ENCODE measurements at places on chromosomes 2 and 18.

- DNase-seq: no peak
Measured at GRCh38 chr2:118642501-118642900, 204.9 kb downstream of the EN1 start.

- DNase-seq: no peak
Measured at GRCh38 chr2:727071-727470, 49.9 kb upstream of the TMEM18 start.

DNA sequence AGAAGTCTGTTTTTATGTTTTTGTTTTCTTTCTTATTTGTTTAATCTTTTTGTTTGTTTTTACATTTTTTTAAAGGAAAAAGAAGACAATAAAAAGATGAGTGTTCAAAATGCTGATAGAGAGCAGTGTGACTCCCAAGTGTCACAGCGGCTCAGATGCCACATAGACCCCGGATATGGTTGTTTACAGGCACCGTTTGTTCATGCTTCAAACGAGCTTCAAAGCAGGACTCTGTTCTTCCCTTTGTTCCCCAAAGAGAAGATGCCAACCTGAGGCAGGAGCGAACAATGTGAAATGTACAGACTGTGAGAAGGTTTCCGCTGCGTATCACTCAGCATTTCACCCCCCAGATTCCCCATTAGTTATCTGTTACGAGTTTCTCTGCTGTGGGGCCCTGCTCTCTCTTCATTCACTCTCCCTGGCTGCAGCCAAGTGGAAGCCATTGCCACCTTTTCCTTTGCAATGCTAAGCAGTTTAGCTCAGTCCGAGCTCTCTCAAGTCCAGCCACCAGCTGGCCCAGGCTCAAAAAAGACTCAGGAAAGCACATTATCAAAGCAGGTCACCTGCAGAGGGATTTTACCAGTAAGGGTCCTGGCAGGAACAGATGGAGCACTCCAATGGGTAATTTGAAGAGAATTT lies 36.4 kb upstream of the PHLPP1 start:
- no peak for DNase-seq

GRCh38 chr2:226835420-226835795 lies 446 bp upstream of the RHBDD1 start:
- DNase-seq: peak; percentile 5

DNA sequence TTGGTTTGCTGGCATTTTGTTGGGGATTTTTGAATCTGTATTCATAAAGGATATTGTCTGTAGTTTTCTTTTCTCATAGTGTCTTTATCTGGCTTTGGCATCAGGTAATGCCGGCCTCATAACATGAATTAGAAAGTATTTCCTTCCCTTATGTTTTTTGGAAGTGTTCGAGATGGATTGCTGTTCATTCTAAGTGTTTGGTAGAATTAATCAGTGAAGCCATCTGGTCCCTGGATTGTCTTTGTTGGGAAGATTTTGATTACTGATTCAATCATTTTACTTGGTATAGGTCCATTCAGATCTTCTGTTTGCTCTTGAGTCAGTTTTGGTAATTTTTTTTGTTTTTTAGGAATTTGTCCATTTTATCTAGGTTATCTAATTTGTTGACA lies 22.3 kb downstream of the KIAA1328 start:
- no peak for DNase-seq

DNA sequence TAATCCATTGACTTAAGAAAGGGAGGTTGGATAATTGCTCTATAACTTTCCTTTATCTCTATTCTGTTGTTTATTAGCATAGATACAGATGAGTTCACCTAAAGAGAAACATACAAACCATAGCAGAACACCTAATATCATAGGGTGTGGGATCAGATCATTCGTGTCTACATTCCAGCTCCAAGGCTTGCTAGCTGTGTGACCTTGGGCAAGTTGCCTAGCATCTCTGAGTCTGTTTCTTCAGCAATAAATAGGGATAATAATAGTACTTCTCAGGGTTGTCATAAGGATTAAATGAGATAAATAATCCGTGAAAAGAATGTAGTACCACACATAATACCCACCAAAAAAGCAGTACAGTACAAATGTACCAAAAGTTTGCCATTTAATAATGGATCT lies 126.2 kb downstream of the PLB1 start:
- no peak for DNase-seq

DNA sequence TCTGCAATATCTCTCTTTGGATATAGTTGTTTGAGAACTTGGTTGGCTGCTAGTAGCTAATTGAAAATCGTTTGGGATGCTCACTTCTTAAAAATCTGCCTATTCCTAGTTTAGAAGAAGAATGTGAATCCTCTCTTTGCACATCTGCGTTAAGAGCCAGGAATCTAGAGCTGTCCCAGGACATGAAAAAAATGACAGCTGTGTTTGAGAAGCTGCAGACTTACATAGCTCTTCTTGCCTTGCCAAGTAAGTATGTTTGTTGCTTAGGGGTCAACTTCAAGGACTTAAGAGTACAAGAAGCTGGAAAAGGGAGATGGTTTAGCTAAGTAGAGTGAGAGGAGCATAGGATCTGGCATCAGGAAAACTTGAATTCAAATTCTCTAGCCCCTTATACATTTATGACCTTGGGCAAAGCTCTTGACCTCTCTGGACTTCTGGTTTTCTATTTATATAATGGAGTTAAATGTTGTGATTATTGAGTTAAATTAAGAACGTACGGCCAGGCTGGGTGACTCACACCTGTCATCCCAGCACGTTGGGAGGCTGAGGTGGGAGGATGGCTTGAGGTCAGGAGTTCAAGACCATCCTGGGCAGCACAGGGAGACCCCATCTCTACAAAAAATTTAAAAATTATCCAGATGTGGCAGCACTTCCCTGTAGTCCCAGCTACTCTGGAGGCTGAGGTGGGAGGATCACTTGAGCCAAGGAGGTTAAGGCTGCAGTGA lies 55.2 kb upstream of the STON1 start:
- no peak for DNase-seq

- DNase-seq: no peak
Measured at GRCh38 chr2:41079011-41079410, 627.1 kb upstream of the SLC8A1 start.

- no peak for DNase-seq
Measured at GRCh38 chr2:42984081-42984480, 191.7 kb upstream of the HAAO start.

- DNase-seq: no peak
Measured at GRCh38 chr2:194735837-194736542, 921.0 kb upstream of the SLC39A10 start.

DNA sequence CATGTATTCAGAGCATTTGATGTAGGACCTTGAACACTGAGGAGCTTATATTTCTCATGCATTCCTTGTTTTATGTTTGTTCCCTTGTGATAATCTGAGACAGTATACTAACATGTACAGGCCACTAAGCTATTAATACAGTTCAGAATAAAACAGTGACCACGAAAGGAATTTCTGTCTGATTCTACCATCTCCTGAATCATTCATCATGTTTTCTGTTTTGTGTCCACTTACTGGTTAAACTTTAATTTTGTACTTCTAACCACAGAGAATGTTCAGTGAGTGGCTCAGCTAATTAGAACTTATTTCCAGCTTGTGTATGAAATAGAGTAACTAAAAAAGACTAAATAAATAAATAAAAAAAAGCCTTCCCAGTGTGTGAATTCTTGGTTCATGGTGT lies 110.4 kb downstream of the LRP1B start:
- no peak for DNase-seq

DNA sequence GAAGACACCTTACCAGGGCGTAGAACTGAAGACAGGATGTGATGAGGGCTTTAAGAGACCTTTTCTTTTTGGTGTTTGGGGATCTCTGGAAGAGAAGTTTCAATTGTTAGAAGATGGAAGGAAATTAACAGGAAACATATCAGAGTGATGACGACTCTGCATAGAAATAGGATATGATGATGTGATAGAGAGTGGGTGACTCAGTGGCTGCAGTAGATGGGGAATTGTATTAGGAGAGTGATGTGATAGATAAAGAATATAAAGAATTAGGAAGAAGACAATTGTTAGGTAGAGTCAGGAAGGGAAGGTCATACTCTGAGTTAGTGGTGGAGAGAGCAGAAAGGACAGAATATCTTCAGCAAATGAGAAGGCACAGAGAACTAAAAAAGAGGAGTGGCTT lies 593.9 kb downstream of the NYAP2 start:
- DNase-seq: no peak

DNA sequence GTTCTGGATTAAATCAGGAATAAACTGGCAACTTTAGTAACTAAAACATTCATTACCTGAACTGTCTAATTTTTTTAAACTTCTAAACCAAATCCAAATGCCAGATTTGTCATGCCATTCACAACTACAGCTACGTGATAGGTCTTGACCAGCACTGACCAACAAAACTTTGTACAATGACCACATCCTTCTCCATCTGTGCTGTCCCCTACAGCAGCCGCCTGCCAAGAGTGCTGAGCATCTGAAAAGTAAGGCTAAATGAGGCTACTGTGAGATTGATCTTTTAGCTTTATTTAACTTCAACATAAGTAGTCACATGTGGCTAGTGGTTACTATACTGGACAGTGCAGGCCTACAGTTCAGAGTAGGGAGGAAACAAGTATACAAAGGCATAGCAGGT lies 7.6 kb downstream of the FAM168B start:
- DNase-seq: no peak

DNA sequence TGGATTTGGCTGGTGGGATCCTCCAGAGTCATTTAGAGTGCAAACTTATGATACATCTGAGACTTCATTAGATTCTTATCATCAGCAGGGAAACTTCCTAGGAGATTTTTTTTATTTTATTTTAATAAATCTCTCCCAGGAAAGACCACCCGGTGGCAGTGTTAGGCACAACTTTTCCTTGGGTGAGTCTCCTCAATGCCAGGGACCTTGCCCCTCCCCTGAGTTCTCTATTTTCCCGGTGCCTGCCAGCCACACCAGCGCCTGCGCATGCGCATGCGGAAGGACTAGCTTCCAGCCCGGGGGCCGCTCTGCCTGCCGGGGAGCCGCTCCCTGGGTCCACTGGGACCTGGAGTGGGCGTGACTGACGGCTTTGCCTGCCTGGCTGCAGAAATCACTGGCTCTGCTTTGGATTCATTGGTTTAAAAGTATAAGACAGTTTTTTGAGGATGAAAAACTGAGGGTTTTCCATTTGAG lies 86.6 kb downstream of the TMEM182 start:
- DNase-seq: peak; percentile 76

DNA sequence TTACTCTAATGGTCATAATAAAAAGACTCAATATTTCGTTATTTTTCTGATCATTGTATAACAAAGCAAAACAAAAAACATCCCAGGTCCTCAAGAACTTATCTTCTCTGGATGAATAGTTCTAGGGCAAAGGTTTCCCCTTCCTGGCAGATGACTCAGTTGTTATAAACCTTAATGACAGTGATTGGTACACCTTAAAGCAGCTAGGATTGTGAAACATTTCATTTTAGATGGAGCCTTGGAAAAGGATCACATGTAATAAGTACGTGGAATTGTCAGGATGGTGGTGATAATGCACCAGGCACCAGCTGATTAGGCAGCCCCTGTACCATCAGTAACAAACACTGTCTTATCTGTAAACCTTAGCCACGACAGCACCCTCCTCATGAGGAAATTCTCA lies 47.2 kb downstream of the MEP1B start:
- DNase-seq: no peak

GRCh38 chr2:27980242-27980641 lies 89.7 kb downstream of the BABAM2 start:
- no peak for DNase-seq

DNA sequence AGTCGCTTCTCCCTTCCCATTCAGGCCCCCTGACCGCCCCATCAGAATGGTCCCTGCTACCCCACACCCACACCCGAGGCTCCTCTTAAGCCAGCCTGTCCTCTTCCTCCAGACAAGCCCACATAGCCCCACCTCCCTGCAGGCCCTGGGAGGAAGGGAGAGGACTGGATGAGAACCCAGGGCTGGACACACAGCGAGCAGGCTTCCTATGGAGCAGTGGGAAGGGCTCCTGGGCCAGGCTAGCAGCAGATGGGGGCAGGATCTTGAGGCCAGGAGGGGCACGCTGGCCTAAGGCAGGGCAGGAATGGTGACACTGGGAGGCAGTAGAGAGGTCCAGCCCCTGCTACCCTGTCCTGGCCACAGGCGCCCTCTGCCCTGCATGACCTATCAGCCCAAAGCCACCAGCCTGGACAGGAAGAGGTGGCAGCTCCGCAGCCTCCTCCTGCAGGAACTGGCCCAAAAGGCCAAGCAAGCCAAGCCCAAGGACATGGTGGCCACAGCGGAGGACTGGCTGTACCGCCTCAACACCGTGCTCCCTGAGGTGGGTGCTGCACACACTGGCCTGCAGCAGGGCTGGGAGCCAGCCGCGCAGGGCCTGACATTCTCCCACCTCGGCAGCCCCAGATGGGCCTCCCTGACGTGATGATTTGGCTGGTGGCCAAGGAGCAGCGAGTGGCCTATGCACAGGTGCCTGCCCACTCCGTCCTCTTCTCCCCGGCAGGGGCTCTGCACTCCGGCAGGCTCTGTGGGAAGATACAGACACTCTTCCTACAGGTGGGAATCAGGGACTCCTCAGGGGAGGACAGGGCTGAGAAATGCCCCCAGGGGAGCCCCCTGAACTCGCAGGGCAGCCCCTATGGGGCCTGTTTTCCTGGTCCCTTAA lies 43.3 kb downstream of the FER1L5 start:
- DNase-seq: no peak

DNA sequence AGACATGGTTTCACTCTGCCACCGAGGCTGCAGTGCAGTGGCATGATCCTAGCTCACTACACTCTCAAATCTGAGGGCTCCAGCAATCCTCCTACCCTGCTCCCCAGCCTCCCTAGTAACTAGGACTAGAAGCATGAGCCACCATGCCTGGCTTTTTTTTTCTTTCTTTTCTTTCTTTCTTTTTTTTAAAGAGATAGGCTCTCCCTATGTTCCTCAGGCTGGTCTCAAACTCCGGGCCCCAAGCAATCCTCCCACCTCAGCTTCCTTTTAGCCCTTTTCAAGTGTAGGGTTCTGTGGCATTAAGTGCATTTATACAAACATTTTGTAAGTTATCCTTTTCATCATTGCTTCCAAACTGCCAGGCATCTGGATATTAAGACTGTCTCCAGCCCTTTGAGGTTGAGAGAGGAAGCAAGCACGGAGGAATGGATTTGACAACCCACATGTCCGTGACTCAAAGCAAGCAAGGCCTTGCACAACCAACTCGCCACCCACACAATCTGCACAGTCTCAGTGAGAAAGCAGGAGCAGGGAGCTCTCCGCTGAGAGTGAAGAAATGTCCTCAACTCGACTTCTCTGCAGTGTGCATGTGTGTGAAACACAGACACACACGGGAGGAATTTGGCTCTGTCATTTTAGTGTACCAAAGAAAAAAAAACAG lies 65.6 kb downstream of the ATP8B1 start:
- no peak for DNase-seq

DNA sequence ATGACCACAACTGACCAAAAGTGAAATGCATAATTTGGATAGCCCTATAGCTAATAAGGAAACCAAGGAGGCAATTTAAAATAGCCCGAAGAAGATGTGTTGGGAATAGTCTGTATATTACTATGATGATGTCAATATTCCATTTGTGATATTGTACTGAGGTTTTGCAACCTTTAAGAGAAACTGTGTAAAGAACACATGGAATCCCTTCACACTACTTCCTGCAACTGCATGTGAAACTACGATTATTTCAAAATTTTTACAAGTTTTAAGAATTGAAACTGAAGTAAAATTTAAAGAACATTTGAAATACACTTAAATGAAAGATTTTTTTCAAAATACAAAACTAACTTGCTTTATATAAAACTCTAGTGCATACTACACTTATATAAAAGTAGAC lies 504.3 kb upstream of the ID2 start:
- DNase-seq: no peak

- no peak for DNase-seq
Measured at GRCh38 chr2:150296770-150297546, 190.5 kb downstream of the RND3 start.

GRCh38 chr2:101162561-101163330 lies 11.6 kb upstream of the TBC1D8 start:
- peak; percentile 55 for DNase-seq

- DNase-seq: no peak
Measured at GRCh38 chr2:98482362-98482761, 37.7 kb downstream of the INPP4A start.
